ENCODE measurements at places on chromosomes 13 and 19.
A peak's percentile ranks its signal among the peaks of the same experiment; 100 is the strongest.

- DNase-seq: peak; percentile 79
Measured at GRCh38 chr19:19860756-19861390, 4.8 kb upstream of the ZNF253 start.

- DNase-seq: no peak
Measured at GRCh38 chr13:60441761-60442160, 44.7 kb downstream of the TDRD3 start.

DNA sequence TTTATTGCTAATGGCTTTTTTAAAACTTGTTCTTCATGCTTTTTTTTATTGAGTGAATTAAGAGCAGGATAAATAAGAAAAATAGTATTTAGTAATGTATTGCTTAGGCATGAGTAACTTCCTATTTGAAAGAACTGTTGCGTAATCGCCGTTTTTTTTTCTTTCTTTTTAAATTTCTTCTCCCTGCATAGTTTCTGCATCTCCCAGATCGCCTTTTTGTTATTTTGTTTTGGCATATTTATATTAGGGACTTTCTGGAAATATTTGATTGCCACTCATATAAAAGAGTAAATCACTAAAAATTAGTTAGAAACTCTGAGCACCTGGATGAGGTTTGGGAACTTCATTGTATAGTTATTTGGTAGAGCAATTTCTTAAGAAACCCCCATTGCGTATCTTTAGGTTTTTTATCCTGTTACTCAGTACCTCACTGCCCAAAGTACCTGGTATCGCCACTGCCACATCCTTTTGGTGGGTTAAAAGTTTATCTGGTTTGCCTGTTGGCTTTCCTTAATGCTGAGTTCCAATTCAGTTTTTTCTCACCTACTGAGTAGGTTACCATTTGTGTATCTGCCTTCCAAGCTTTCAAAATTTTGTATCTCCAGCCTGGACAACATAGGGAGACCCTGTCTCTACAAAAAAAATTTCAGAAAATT lies 36.2 kb upstream of the LPAR6 start:
- no peak for DNase-seq

DNA sequence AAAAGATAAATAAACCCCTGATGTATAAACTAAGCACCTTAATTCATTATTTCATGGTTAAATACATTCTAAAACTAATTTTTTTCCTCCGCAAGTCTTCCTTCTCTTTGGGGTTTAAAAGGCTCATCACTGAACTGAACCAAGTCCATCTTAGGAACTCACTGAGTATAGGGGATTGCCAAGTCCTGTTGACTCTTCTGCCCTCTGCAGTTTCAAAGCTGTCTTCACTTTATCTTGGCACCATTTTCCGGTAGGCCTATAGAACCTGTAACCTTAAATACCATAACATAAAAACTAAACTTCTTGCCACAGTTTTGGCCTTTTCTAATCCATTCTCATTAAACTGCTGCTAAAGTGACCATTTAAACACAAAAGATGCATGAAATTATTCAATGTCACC lies 66.5 kb upstream of the USPL1 start:
- DNase-seq: no peak

GRCh38 chr19:3146677-3147100 lies 10.9 kb downstream of the GNA15 start:
- no peak for DNase-seq

DNA sequence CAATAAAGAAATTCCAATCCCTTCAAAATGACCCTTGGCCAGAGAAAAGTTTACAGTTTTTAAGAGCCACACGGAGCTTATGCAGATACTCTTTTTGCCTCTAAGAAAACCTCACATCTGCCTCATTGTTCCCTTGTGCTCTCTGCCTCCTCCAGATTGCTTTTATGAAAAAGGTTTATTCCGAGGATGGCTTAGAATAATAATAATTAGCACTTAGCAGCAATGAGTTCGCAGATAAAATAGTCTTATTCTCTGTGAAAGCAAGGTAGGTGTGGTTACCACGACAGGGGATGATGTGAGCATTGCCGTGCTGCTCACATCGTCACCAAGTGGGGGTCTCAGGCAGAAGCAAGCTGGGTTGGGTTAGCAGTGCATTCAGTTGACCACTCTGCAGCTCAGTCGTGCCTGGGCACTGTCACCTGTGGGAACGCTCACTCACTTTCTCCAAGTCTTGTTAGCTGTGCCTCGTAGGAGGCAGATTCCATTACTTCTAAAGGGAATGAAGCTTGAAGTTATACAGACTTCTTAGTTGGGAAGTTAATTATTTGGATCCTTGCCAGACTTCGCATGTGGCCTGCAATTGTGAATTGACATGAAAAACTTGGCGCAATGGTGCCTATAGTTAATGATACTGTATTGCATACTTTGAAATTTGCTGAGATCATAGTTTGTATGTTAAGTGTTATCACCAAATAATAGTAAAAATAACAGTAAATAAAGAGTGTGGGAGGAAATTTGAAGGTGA lies 157.2 kb downstream of the MYO16 start:
- no peak for DNase-seq

- DNase-seq: no peak
Measured at GRCh38 chr19:46616631-46617322, 8.1 kb downstream of the PTGIR start.

GRCh38 chr19:50794074-50794875 lies 4.1 kb downstream of the ACP4 start:
- no peak for DNase-seq

DNA sequence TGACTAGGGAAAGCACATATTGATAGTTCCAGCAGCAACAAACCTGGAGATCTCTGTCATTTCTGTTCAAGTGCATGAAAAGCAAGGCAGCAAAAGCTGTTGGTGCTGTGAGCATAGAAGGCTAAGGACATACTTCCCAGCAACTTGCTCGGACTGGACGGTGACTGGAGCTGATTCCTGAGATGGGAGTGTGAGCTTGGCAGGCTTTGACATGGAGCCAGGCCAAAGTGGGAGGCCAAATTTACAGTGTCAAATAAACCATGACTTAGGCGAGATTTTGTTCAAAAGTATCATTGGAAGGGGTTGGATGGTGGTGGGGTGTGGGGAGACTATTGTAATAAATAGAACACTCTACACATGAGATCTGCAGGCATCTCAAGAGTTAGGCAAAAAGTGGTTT lies 5.9 kb upstream of the ARGLU1 start:
- no peak for DNase-seq

DNA sequence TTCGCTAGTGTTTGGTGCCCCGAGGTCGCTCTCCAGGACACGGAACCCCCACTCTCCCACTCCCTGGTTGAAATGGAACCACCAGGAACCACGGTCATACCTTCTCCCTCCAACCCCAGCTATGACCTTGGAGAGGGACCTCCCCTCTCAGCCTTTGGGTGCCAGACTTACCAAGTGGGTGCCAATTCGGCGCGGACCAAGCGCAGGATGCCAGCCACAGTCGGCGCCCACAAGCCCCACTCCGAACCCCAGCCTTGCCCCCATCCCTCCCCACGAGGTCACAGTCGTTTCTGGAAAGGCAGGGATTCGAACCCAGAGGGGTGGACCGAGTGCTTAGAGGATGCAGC lies 910 bp downstream of the PDE4C start:
- no peak for DNase-seq

DNA sequence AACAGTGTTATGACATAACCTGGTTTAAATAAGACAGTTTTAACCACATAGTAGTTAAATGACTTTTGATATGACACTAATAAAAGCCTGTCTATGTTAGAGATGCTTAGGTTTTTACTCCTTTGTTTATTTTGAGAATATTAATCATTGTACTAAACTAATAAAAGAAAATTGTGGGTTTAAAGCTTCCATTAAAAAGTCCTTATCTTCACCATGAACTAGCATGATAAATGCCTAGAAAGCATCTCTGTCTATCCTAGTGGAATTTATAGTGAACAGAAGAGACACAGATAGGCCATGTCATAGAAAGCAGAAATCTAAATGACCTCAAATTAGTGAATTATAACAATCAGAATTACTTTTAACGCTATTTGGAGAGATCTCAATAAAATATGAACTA lies 255.2 kb downstream of the PCDH9 start:
- no peak for DNase-seq

- DNase-seq: no peak
Measured at GRCh38 chr13:81686877-81687276, 1346.0 kb upstream of the SPRY2 start.

DNA sequence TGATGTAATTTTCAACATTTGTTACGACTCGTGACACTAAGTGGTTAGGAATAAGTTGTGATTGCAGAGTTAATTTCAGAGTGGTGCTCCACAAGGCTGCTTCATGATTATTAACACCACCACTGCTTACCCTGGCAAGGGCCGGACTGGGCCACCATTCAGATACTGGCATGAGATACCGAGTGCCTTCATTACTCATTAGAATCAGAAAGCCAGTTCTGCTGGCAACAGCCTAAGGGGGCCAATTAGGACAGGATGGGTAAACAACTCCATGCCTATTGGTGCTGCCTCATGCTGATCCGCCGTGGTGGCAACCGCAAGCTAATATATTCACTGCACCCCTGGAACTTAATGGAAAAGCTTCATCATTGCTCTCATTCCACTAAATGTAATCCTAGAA lies 575.1 kb downstream of the EFNB2 start:
- DNase-seq: no peak

DNA sequence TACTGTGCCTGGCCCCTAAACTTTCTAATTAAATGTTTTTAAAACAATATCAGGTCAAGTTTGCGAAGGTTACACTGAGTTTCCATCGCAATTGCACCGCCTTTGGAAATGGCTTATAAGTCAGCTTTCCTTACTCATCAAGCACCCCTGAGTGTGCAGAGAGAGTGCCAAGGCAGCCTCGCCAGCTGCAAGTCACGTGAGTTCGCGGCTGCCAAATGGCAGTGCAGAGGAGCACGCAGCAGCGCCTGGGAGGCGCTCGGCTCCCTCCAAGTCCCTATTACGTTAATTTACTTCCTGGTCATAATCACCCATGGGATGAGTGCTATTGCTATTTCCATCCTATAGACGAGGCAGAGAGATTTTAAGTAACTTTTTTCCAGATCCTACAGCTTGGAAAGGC lies 319.6 kb downstream of the TEX29 start:
- DNase-seq: no peak

- no peak for DNase-seq
Measured at GRCh38 chr13:112968910-112969691, at the start of gene MCF2L. TSS of gene MCF2L (plus strand) at chr13:112969214. CDS start at chr13:112969380, 166 bp downstream.

- DNase-seq: no peak
Measured at GRCh38 chr13:99218969-99219368, 18.3 kb downstream of the UBAC2 start.

GRCh38 chr19:4483385-4483784 lies 11.3 kb downstream of the HDGFL2 start:
- no peak for DNase-seq

- no peak for DNase-seq
Measured at GRCh38 chr13:36819739-36820090, 693 bp downstream of the RFXAP start.

GRCh38 chr13:75443356-75443958 lies 38.5 kb downstream of the TBC1D4 start:
- no peak for DNase-seq

- no peak for DNase-seq
Measured at GRCh38 chr19:18020212-18021085, 12.5 kb downstream of the ARRDC2 start.

- no peak for DNase-seq
Measured at GRCh38 chr13:23447927-23448326, 14.4 kb upstream of the SACS start.

GRCh38 chr19:10205636-10206035 lies 10.9 kb upstream of the DNMT1 start:
- DNase-seq: no peak

- no peak for DNase-seq
Measured at GRCh38 chr19:3979289-3979673, 6.0 kb downstream of the EEF2 start.

- no peak for DNase-seq
Measured at GRCh38 chr13:99555149-99555548, 53.9 kb downstream of the TM9SF2 start.

- DNase-seq: no peak
Measured at GRCh38 chr13:92640936-92641335, 585.7 kb upstream of the GPC6 start.

DNA sequence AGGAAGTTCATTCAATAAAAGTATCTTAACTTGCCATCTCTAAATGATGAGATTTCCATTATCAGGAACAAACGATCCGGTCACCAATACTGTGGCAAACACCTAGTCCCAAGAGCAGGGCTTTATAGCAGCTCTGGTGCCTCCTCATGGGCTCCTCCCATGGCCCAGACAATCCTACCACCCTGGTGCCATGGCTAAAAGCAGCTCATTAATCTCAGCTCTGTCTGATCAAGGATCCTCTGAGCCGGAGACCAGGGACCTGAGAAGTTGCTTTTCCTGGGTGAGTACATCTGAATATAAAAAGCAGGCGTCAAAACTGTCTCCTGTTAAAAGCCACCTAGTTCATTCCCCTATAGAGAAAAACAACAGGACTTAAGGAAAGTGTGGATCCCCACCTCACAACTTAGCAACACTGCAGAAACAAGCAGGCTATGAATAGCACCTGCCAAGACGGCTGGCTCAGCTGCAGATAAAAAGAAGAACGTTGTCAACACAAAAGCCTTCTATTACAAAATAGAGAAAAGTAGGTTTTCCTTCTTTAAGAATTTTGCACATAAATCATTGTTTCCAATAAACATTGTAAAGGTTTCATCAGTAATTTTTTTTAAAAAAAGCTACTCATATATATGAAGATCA lies 30.3 kb downstream of the TSHZ3 start:
- no peak for DNase-seq

Measured in left renal pelvis (tissue), 4 donors.